ENCODE measurements at places on chromosomes 12 and 14.

DNA sequence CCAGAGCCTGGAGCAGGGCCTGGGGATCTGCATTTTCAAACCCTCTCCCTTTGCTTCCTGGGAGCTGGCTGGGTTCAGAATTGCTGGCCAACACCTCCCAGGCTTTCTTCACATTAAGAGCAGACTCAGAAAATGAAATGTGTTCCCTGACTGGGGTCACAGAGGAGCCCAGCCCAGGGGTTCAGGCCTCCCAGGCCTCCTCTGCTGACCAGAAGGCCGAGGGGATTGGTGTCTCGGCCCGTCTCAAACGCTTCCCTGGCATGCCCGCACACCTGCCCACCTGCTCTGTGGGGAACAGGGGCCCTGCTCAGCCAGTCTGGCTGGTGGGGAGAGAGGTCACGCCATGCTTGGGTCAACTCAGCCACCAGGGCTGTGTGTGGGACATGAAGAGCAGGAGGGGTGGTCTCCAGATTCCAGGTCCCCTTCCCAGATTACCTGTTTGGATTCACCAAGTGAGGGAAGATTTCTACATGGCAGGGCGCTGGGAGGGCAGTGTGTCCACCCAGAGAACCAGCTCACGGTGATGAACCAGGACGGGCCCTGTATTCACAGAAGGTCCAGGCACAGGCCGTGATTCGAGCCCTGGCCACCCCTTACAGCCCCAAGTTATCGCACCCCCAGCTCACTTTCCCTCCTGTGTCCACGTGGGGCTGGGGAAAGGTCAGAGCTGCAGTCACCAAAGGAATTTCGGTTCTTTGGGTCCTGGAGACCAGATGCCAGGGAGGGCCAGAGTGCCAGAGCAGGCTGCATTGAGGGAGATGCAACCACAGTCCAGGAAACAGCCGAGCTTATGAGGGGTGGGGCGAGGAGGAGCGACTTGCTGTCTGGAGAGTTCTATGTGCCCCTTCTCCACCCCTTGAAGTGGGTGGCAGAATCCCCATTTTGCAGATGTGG is 55.2 kb upstream of the RIN3 start:
- no peak for DNase-seq

DNA sequence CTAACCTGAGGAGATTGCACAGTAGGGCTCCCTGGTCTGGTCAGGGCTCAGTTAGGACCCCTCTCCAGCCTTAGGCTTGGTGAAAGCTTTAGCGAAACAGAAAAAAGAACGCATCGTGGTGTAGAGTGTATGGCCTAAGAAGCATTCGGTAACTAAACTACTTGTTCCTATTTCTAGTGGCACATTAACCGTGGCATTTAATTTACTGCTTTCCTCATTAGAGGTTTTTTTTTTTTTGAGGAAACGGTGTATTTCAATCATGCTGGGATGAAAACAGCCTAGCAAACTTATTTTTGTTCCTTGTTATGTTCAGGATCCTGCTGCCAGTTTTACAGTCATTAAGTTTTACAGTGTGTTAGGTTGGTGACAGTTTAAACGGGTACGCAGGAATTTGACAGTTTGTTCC is 518 bp upstream of the OSBPL8 start:
- DNase-seq: no peak

DNA sequence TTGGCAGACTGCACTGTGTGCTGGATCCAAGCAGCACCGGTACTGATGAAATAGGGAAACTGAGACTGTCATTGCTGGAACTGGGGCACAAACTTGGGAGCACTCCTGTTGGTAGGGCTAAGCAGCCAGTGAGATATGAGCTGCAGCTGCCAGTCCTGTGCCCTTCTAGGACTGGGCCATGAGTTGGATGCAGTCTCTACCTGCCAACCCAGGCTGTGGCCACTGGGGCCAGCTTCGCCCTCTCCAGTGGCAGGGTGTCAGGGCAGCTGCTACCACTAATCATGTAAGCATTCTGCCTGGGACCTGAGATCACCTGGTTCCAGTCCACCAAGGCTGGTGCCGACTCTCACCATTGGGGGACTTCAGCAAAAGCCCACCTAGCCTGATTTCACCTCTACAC is 121.1 kb downstream of the PAWR start:
- no peak for DNase-seq

- no peak for DNase-seq
Measured at GRCh38 chr14:99159341-99160340, 112.4 kb downstream of the BCL11B start.

- DNase-seq: no peak
Measured at GRCh38 chr14:37270629-37271028, 72.9 kb downstream of the MIPOL1 start.

DNA sequence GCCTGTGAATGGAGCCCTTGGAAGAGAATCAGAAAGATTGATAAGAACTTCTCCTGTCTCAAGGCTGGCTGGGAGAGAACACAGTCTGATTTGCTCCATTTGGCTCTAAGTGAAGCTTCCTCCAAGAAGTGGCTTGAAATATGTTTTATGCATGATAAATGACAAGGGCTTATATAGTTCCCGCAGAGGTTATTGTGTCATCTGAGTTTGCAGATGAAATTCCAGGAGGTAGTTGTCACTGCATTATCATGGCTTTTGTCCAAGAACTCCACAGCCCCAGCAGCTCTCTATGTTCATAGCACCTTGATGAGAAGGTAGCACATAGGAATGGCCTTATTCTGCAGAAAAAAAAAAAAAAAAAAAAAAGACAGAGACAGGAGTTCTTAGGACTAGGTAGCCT is 108.5 kb downstream of the DACT1 start:
- no peak for DNase-seq

DNA sequence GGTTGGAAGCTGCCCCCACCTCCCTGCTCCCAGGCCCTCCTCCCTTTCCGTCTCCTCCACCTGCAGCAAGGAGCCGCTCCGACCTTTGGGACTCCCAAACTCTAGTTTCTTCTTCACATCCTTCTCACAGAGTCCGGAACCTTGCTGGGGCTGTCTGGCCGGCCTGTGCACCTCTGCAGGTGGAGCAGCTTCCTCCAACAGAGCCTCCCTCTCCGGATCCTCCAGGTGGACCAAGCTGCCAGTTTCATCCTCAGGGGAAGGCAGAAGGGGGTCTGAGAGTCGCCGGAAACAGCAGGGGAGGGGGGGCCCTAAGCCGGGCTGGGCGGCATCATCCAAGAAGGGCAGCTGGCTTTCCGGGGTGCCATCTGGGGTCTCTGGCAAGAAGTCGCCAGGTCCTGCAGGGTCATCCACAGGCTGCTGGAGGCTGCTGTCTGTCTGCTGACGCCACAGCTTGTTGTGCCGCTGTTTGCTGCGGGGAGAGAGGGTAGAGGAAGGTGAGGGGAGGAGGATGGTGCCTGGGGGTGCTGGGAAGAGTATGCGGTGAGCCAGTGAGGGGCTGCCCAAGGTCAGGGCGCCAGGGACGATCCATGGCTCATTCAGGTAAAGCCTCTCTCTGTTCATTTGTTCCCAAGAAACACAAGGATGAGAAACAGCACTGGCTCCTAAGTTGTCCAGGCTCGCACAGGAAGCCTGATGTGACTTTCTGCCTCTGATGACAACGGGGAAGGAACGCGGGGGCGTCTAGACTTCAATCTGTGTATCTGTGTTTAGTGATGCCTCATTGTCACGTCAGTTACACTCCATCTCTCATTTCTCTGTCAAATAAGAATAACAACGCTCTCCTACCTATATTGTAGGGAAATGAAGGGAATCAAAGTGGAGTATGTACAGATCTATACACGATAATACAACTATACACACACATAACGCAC is 61.3 kb upstream of the CORO1C start:
- no peak for DNase-seq

- DNase-seq: no peak
Measured at GRCh38 chr12:79347866-79348265, 342.9 kb downstream of the PAWR start.

GRCh38 chr12:32811686-32812392 is 56.1 kb upstream of the YARS2 start:
- no peak for DNase-seq

GRCh38 chr14:89143595-89143994 is 273.4 kb downstream of the FOXN3 start:
- no peak for DNase-seq

DNA sequence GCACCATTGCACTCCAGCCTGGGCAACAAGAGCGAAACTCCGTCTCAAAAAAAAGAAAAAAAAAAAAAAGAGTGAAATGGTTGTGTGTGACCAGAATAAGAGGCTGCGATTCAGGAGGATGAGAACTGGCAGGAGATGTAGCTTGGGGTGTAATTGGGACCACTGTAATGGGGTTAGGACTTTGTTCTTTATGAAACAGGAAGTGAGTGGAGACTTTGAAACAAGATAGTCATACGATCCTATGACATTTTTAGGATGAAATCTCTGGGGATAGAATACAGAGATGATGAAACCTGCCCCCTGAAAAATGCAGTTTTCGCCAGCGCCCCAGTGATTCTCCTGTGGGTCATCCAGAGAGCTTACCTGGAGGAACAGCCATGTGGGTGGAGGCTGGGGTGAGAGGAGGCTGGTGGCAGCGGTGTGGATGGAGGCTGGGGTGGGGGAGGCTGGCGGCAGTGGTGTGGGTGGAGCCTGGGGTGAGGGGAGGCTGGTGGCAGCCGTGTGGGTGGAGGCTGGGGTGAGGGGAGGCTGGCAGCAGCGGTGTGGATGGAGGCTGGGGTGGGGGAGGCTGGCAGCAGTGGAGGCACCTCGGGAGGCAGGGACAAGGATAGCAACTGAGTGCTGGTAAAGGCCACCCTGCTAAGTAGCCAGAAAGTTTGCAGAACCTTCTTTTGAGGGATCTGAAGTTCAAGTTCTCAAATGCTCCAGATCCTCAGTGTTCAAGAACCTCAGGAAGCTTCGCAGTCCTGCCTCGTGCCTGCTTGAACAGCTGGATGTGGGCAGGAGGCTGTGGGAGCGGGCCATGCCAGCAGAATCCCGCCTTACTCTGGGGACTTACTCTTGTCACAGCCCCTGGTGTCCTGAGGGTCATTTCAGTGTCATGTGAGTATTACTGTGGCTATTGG is 20.2 kb downstream of the FBXL14 start:
- DNase-seq: no peak

DNA sequence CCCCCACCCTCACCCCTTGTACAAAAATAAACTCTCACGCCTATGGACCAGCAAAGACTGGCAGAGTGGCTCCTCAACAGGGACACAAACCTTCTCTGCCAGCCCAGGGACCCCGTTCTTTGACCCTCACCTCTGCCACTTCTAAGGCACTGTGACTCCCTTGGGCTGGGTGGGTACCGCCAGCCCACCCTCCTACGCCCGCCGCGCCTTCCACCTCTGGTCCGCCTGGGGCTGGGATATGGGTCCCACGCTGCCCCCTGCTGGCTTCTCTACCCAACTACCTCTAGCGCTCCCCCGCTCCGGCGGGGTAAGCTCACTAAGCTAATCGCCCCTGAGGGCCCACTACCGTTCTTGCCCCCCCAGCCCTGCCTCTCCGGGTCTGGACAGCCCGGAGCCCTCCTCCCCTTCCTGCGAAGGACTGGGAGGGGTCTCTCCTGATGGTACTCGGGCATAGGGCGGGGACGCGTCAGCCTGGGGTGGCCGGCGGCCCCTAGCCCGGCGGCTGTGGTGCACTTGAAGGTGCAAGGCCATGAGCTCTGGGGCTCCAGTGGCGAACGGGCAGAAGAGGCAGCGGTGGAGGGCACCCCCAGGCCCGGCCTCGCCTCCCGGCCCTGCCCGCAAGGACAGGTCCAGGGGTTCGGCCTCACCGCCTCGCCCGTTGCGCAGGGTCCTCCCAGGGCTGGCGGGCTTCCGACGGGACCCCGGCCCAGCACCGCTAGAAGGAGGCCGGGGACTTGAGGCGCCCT is 8.1 kb downstream of the ZNF219 start:
- DNase-seq: no peak

DNA sequence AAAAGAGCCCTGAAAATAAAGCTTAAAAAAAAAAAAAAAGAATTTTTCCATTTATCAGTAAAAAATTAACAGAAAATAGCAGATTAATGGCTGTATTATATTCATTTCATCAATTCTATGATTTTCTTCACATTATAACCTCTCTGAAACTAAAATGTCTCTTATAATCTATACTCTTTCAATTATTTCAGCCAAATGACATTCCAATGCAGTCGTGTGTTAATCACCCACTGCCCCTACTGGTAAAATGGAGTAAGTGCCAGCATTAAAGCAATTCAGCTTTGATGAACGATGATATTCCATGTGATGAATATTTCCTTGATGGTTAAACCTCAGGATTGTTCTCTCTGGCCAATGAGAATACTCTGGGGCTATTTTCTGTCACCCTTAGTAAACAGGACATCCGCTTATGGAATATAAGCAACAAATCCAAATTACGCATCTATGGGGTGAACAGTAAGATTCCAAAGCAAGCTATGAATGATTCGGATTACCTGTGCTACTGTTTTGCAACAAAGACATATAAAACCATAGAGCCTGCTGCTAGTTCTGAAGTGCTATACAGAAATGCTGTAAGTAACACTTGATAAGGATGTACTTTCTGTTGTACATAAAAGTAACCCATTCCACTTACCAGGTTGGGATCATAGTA is 20.3 kb upstream of the SYCP3 start:
- no peak for DNase-seq

DNA sequence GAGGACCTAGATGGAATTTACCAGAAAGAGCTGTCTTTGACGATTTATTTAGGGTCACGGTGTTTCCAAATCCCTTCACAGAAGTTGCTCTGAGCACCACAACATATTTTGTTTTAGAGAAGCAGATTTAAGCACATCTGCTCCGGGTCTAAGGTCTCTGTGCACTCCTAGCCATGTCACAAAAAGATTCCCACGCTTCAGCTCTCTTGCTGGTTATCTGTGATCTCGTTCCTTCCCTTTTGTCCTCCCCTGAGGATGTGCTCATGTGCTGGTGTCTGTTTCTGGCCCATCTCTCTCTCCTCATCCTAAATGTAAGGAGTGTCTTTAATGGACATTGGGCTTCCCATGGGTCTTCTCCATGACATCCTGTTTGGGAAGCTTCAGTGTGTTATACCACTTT is 53.7 kb upstream of the GNPNAT1 start:
- no peak for DNase-seq
